Activated CD4-positive, alpha-beta T cell treated with anti-CD3 and anti-CD28 coated beads for 24 hours (primary cell): ENCODE measurements at places on chromosomes 7 and 10.

GRCh38 chr7:29332042-29332811 lies 137.7 kb downstream of the CHN2 start:
- no peak for DNase-seq

DNA sequence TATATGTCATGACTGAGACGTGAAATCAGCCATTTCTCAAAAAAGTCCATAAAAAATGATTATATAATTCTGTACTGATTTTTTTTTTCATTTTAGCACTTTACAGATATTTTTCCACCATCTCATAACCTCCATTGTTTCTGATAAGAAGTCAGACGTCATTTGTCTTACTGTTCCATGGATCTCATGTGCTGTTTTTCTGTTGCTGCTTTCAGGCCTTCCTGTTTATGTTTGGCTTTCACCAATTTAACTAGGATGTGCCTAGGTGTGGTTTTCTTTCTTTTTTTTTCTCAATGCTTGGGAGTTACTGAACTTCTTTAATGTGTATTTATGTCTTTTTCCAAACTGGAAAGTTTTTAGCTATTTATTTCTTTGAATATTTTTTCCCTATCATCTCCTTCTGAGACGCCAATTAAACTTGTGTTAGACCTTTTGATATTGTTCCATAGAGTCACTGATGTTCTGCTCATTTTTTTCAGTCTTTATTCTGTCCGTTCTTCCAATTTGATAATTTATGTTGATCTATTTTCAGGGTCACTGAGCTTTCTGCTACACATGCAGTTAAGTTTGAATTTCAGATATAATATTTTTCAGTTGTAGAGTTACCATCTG lies 43.3 kb downstream of the TAF3 start:
- no peak for DNase-seq

- DNase-seq = peak; percentile 3
Observed at GRCh38 chr10:30637881-30638467, 8.4 kb upstream of the LYZL2 start.

DNA sequence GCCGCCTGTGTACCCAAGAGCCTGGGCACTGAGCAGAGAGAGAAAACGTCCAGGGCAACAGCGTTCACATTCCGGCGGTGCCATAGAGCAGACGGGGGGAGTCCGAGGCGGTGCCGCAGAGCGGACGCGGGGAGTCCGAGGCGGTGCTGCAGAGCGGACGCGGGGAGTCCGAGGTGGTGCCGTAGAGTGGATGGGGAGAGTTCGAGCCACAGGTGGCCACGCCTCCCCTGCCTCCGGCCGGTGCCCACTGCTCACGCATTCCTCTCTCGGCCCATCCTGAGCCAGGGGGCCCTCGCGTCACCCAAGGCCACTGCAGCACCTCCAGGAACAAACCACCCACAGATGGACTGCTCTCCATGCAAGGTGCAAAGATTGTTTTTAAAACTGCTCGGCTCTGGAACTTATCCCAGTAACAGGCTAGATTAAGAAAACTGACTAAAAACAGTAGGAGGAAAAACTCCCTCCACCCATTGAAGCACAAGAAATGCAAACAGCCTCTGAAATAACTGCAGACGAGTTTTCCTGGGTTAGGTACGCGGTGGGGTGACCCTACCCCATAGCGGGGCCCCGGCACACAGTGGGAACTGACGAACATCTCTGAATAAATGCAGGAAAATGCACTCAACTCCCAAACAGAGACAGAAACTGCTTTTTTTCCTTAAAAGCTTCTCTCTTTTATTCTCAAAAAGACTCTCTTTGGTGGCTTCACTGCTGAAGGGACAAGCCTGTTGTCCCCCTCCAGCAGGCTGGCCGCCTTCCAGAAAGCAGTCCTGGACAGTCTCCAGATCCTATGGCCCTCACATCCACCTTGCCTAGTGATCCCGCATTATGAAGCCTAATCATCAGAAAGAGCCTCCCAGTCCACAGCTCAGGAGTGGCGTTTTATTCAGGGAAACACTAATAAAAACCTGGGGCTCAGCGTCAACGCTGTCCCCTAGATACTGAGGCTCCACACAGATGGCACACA lies 55.9 kb downstream of the DIP2C start:
- DNase-seq = no peak

DNA sequence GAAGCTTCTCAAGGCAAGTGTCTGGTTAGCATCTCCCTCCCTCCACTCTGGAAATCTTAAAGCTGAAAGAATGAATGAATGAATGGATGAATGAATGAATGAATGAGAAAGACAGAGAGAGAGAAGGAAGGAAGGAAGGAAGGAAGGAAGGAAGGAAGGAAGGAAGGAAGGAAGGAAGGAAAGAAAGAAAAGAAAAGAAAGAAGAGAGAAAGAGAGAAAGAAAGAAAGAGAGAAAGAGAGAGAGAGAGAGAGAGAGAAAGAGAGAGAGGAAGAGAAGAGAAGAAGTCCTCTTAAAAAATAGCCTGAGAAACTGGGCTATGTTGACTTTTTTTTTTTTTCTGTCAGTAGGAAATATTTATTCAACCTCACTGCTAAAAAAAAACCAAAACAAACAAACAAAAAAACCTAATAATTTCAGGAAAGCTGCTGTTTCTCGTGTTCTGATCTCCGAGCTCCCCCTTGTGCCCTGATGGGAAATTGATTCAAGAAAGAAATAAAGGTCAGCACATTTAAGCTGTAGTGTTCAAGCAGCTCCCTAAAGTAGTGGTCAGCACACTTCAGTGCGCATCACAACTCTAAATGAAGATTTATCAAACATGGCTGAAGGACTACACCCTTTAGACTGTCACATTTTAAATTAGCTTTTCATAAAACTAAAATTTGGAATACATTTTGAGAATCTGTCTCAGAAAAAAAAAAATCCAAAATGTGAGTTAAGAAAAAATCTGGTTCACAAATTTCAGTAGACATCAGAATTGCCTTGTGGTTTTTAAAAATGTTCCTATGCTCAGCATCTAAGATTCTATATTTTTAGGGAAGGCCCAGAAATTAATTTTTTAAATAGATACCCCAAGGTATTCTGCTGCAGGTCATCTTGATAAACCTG lies 154.3 kb downstream of the ELAPOR2 start:
- DNase-seq = no peak

DNA sequence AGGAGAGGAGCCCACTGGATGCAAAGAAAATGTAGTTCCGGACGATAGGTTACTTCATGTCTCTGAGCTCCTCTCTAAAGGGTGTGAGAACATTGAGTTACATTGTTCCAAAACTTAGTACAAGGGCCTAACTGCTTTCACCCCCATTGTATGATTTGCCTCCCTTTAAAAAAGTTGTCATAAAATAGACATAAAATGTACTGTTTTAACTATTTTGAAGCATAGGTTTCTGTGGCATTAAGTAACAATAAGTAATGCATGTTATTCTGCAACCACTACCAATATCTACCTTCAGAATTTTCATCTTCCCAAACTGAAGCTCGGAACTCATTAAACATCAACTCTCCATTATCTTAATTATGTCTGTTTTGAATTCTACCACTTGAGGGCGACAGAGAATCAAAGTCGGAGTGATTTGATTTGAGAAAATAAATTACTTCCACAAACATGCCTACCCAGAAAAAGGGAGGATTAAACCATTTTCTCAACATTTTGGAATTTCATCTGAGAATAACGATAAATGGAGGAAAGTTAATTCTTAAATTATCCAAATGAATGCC lies 2.7 kb downstream of the IGFBP1 start:
- DNase-seq = no peak

- DNase-seq = no peak
Observed at GRCh38 chr7:141201145-141201885, 127.5 kb downstream of the TMEM178B start.

DNA sequence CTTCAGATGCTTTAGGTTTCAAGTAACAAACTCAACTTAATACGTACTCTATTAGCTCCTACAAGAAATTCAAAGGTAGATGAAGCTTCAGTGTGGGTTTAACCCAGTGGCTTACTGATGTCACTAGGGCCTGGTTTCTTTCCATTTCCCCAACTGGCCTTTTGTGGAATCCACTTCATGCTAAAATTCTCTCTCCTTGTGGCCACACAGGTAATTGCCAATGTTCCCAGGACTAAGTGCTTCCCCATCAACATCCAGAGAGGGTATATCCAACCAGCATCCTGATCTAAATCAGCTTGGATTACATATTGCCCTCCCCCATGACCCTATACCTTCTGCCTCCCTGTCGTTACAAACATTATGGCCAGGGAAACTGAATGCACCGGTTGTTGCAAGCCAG lies 10.7 kb downstream of the FBXL13 start:
- no peak for DNase-seq

DNA sequence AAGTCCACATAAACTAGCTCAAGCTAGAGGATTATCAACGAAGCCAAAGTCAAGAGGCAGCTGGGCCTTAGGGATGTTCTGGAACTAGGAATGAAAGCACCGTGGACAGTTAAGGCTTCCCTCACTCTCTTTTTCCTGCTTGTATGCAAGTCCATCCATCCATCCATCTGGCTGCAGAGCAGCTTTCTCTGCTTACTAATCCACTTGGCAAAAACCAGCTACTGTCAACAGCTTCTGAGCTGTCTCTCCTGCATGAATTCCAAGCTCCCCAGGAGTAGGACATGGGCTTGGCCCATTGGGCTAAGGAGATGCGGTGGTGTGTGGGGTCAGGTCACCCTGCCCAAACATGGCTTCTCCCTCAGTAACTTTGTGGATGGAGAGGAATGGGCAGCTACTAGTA lies 66.2 kb downstream of the NAMPT start:
- no peak for DNase-seq

- peak; percentile 0 for DNase-seq
Observed at GRCh38 chr10:117374506-117375359, 507 bp downstream of the PDZD8 start.

GRCh38 chr10:100505164-100505563 lies 14.5 kb downstream of the SEC31B start:
- no peak for DNase-seq

DNA sequence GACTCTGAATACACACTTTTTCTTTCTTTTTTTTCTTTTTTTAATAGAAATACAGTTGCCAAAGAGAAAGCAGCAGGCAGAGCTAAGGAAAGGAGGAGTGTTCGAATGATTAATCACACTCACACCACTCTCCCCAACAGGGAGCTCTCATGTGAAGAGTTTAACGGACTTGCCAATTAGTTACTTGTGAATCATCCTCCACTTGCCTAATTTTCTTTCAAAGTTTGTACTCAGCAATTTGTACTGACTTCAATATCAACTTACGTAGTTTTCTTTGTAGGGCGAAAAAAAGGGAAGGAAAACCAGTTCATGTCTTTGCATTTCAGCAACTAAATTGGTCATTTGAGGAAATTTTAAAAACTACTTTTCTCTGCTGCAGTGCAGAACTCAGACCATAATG lies 109.2 kb downstream of the PIP4K2A start:
- DNase-seq = no peak

- DNase-seq = no peak
Observed at GRCh38 chr7:78585980-78586379, 787.4 kb downstream of the PHTF2 start.

DNA sequence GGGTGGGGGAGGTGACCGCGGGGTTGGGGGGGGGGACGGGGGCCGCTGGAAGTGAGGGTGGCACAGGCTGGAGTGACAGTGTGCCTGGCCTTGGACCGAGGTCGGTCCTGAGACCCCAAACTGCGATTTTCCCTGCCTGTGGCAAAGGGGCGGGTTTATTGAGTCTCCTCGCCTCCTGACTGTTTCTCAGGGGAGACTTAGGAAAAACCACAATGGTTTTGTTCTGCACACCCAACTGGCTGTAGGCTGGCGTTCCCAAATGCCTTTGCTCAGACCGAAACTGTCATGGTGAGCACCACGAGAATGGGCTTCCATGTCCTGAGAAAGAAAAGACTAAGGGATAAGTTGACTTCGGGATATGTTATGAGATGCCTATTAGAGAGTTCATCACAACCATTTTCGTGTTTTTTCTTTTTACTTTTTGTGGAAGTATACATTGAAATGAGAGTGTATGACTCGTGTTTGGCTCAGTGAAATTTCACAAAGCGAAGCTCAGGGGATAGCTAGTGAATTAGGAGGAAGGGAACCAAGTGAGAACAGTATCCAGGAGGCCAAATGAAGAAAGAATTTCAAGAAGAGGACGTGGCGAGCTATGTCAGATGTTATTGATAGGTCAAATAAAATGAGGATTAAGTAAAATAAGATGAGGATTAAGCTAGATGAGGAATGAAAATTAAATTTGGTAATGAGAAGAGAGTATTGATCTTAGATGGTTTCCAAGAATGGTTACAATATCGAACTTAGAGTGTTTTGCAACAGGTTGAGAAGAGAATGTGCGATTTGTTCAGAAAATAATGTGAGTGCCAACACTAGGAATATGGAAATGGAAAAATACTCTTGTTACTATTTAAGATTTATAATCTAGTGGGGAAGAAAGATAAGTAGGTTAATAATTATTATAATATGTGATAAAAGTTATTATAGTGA lies 918 bp downstream of the NET1 start:
- DNase-seq = no peak

- DNase-seq = no peak
Observed at GRCh38 chr7:142629588-142630260, 119.5 kb upstream of the PRSS1 start.

GRCh38 chr10:57987055-57987721 lies 280.5 kb downstream of the IPMK start:
- no peak for DNase-seq

DNA sequence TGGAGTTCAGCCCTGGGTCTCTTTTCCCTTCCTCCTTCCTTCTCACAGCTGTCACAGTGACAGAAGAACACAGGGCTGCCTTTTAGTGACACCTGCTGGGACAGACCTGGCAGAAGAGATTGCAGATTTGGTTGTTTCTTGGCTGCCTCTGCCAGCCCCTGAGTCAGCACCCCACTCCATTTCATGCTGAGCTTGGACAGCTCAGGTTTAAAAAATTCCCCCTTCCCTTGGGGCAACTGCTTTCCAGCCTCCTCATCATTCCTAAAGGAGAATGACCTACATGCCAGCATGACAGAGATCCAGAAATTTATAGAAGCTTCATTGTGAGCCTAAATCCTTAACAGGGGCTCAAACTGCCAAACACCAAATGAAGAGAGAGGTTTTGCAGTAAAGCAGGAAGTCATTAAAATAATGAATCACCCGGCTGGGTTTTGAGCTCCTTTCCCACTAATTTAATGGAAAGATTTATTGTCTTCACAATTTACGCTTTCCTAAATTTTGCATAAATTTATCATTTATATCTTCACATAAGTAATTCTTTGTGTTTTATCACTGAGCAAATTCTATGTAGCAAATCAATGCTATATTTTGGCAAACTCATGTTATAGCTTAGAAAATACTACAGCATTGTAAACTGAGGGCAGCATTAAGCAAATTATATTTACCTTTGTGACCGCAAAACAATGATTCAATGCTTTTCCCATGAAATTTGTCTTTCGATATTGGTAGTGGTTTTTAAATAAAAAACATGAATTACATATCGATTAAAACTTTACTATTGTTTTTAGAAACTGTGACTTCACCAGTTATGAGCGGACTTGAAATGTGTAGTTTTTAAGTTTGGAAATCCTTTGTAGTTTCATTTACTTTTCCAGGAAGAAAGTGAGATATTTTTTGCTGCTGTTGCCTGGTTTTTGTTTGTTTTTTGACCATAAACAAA lies 399.5 kb upstream of the ANKRD30A start:
- no peak for DNase-seq

GRCh38 chr10:35685402-35685801 lies 43.3 kb upstream of the FZD8 start:
- DNase-seq = no peak

GRCh38 chr10:10499839-10500238 lies 517.8 kb upstream of the CELF2 start:
- no peak for DNase-seq
